ENCODE measurements at places on chromosomes 3 and 15. TPM values are rescaled to one million over a fixed set of nuclear protein-coding genes. Genes with fewer than 3 reads are reported as not detected.
A peak's percentile ranks its signal among the peaks of the same experiment; 100 is the strongest.

Gene MAP1A
- total RNA-seq, result 2.3 TPM

DNA sequence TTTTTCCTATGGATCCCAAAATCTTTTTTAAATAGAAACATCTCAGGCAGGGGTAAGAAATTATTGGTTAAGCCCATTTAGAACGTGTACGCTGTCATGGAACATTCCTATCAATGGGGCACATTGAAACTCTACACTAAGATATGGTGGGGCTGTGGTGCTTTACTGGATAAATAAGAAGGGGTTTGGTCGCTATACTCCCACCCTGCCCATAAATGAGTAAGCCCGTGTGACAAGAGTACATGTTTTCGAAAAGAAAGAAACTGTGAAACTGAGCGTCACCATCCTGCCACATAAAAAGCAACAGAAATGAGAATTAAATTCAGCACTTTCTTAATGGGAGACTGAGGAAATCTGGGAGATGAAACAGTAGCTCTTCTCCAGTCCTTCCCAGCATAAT, 929.7 kb upstream of the CFAP20DC start:
- DNase-seq, result no peak

Gene TRIM42
- not detected for total RNA-seq

Gene OR5H15
- not detected for total RNA-seq

- peak; percentile 14 for DNase-seq
Measured at GRCh38 chr3:39208463-39209055, 16.2 kb upstream of the XIRP1 start.

- DNase-seq, result no peak
Measured at GRCh38 chr15:62732078-62732477, 310.5 kb upstream of the TPM1 start.

Gene LRRC31
- not detected for total RNA-seq

GRCh38 chr15:68633231-68634121, 54.7 kb downstream of the CORO2B start:
- no peak for DNase-seq

Gene AMT
- 1.2 TPM for total RNA-seq

Gene SLC28A1
- total RNA-seq, result not detected

DNA sequence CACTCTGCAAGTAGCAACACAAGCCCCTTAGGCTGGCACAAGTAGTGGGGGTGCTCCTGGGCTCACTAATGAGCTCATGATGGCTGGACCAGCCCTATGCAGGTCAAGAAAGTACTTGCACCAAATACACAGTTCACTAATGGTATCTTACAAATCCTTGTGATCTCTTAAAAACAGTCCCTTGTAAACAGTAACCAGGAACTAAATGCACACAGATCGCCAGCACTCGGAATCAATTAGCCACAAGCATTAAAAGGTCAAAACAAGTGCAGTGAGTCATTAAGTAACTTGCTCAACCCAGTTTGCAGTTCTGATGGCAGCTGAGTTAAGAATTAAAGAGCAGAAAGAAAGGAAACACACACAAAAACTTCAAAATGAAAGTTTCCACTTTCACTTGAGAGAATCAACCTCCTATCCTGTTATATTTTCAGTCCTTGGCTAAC, 43.2 kb downstream of the ARHGEF3 start:
- peak; percentile 20 for DNase-seq

GRCh38 chr3:55203546-55203945, 275.7 kb upstream of the LRTM1 start:
- no peak for DNase-seq

- DNase-seq, result peak; percentile 79
Measured at GRCh38 chr15:29822684-29823459, 604 bp upstream of the TJP1 start.

Gene SPATA12
- total RNA-seq, result not detected

DNA sequence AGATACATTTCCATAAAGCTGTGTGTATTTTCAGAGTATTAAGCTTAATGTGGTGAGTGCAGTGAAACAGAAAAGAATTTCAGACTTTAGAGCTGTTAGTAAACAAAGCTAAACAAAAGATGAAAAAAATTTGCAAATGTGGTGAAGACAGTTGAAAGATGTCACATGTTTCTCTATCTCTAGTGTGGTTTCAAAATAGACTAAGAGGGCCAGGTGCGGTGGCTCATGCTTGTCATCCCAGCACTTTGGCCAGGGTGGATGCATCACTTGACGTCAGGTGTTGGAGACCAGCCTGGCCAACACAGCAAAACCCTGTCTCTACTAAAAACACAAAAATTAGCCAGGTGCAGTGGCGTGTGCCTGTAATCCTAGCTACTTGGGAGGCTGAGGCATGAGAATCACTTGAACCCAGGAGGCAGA, 466.0 kb upstream of the NR2F2 start:
- DNase-seq, result no peak

- no peak for DNase-seq
Measured at GRCh38 chr15:78854833-78855372, 17.8 kb upstream of the MORF4L1 start.

Gene CA12
- total RNA-seq, result 4.8 TPM

Gene GOLGA6A
- not detected for total RNA-seq

Gene A4GNT
- total RNA-seq, result not detected

DNA sequence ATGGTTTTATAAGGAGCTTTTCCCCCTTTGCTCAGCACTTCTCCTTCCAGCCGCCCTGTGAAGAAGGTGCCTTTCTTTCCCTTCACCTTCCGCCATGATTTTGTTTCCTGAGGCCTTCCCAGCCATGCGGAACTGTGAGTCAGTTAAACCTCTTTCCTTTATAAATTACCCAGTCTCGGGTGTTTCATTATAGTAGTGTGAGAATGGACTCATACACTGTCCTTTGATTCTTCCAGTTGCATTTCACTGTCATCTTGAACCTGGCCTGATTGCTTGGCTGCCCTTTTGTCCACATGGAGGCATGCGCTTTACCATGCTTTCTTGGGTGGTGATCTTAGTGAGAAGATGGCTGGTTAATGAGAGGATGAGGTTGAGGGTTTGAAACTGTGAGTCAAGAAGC, 23.2 kb downstream of the USP13 start:
- DNase-seq, result no peak

GRCh38 chr15:82058026-82058425, 12.2 kb upstream of the MEX3B start:
- no peak for DNase-seq

Gene ZPLD1
- not detected for total RNA-seq

Gene HIGD2B
- not detected for total RNA-seq

- DNase-seq, result no peak
Measured at GRCh38 chr3:49523756-49524747, 30.2 kb upstream of the BSN start.

GRCh38 chr15:58505581-58505980, 73.8 kb downstream of the LIPC start:
- peak; percentile 70 for DNase-seq

DNA sequence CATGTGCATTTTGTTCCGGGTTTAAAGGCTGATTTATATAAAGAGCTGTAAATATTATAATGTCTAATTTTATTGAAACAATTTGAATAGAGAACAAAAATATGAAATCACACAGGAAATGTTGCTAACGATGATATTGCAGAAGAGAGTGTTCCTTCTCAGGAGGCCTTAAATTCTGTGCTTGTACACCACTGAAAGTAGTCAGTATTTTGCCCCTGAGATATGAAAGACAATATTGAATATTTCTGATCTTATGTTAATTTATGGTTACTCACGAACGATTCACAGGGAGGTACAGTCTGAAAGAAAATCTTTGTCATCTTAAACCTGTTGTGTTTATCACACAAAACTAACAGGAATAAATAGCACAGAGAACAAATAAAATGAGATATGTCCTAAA, 213.2 kb upstream of the PLSCR5 start:
- no peak for DNase-seq

DNA sequence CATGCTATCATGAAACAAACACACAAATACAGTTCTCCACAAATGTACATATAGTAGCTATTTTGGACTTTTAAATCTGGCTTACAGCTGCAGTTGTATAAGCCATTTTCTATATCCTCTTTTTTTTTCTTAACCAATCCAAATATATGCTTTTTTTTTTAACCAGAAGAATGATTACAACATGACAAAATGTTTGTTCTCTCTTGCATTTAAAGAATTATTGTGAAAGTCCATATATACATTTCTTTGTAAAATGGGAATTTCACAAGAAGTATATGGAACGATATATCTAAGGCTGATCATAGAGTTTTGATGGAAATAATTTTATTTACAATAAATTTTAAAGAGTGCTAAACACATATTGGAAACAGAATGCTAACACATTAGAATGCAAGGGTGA, 95.6 kb downstream of the CD200R1L start:
- no peak for DNase-seq

DNA sequence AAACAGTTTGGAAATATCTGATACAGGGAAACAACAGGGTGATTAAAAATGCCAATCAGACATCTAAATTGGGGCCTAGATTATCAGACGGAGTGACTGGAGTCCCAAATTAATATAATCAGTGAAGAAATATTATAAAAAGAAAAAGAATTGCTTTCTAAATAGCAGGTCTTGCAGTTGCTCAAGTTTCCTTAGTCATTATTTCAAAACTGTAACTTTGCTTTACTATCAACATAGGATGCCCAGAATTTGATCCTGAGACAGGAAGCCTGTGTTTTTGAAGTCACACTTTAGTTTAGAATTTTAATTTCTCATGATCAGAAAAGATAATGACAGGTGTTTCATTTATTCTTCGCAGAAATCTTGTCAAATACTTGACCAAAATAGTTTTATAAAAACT, 105.9 kb downstream of the IL1RAP start:
- DNase-seq, result no peak

Gene CCR8
- total RNA-seq, result not detected

GRCh38 chr3:29475854-29476253, 195.0 kb downstream of the RBMS3 start:
- DNase-seq, result no peak

- DNase-seq, result no peak
Measured at GRCh38 chr15:101718896-101719295, 5.4 kb downstream of the TARS3 start.

DNA sequence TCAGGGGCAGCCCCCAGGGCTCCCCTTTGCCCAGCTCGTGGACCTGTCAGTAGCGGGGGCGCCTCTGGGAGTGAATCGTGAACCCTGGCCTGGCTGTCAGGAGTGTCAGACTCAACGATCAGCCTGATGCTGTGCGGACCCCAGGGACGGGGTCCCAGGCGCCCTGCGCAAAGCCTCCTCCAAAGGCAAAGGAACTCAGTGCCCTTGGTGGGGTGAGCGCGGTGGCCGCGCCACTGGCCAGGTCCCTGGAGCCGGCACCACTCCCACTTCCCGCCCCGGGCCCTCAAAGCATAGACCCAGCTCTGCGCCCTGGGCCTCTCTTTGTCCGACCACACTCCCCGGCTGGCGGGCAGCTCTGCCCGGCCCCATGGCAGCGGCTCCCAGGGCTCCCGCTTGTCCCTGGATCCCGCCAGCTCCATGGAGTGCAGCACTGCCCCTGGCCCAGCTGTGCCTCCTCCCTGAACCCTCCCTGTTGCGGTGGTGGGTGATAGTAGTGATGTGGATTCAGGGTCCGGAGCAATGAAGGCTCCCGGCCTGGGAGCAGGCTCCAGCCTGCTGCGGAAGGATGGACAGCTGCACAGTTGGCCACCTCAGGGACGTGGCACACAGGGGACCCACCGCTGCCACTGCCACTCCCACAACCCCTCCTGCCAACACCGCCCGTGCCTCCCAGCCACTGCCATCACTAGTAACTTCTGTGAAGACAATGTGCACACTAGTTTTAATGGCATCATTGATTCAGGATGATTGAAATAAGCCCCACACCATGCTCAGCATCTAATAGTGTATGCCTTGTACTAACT, 263.8 kb downstream of the ZBBX start:
- no peak for DNase-seq

GRCh38 chr15:56693761-56694160, 39.5 kb downstream of the ZNF280D start:
- DNase-seq, result no peak

DNA sequence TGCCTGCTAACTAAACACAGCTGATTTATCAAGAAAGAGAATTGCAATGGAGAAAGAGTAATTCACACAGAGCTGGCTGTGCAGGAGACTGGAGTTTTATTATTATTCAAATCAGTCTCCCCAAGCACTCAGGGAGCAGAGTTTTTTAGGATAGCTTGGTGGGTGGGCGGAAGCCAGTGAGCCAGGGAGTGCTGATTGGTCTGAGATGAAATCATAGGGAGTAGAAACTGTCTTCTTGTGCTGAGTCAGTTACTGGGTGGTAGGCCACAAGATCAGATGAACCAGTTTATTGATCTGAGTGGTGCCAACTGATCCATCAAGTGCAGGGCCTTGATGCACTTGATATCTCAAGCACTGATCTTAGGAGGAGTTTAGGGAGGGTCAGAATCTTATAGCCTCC, 891.9 kb upstream of the CADM2 start:
- DNase-seq, result no peak

DNA sequence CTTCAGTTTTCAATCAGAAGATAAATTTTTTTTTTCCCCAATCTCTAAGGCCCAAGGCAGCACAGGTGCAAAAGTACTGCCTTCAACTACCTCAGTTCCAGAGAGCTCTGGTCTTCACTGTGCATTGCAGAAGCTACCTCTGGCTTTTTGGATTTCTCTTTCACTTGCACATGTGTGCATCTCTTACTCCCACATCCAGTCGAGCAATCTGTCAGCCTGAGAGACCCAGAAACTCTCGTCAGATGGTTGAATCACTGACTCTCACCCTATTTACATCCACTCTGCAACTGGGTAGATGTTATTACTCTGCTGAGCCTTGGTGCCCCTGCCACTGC, 813.8 kb downstream of the NR2F2 start:
- no peak for DNase-seq

DNA sequence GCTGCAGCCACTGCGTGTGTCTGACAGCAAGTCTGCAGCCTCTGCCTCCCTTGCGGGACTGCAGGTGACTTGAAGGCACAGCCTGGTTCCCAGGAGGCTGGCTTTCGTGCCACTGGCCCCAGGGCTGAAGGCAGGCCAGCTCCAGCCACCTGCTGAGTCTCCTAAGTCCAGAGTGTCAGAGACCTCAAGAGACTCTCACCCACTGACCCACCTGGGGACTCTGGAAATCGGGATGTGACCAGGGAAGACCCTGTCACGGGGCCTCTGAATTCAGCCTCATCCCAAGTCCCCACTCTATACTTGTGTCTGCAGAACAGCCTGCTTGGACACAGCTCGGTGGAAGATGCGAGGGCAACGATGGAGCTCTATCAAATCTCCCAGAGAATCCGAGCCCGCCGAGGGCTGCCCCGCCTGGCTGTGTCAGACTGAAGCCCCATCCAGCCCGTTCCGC, 16.3 kb downstream of the ISG20 start:
- no peak for DNase-seq

Gene GMNC
- total RNA-seq, result not detected

GRCh38 chr15:41848631-41849030, 10.0 kb downstream of the PLA2G4B start:
- no peak for DNase-seq

DNA sequence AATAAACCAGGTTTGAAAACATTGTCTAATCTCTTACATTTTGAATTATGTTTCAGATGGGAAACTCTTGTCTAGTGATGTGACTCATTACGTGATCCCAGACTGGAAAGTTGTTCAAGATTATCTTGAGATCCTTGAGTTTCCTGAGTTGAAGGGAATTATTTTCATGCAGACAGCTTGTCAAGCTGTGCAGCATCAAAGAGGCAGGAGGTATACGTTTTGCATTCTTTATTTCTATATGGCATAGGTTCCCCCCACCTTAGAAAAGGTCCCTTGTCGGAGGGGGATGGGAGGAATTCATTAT, 1.5 kb downstream of the DIS3L start:
- DNase-seq, result no peak
